Aorta (tissue), 5 donors: ENCODE measurements at places on chromosomes 7 and 10. TPM values are rescaled to one million over a fixed set of nuclear protein-coding genes. Genes with fewer than 3 reads are reported as not detected.

DNA sequence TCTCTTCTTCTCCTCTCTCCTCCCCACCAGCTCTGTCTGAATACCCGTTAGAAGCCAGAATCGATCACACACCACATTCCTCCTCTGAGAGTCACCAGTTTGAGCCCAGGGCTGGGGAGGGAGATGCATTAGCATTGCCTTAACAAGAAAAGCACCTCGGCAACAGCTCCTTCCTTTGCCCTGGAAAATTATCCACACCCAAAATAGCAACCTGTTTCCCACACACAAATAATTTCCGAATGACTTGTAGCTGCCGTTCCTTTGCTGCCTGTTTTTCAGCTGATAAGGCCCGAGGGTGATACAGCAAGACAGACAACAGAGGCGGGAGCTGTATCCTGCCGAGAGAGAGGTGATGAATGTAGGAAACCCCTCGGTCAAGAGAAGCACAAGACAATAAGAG, 91.3 kb downstream of the CPXM2 start:
- H3K27ac ChIP-seq: peak overlapping the region; percentile 85
- H3K27me3 ChIP-seq: no peaks in the 10 kb centered on the region
- H3K4me1 ChIP-seq: peaks cover 4% of the 10 kb centered on the region

Gene CRHR2
- 0.23 TPM for total RNA-seq

DNA sequence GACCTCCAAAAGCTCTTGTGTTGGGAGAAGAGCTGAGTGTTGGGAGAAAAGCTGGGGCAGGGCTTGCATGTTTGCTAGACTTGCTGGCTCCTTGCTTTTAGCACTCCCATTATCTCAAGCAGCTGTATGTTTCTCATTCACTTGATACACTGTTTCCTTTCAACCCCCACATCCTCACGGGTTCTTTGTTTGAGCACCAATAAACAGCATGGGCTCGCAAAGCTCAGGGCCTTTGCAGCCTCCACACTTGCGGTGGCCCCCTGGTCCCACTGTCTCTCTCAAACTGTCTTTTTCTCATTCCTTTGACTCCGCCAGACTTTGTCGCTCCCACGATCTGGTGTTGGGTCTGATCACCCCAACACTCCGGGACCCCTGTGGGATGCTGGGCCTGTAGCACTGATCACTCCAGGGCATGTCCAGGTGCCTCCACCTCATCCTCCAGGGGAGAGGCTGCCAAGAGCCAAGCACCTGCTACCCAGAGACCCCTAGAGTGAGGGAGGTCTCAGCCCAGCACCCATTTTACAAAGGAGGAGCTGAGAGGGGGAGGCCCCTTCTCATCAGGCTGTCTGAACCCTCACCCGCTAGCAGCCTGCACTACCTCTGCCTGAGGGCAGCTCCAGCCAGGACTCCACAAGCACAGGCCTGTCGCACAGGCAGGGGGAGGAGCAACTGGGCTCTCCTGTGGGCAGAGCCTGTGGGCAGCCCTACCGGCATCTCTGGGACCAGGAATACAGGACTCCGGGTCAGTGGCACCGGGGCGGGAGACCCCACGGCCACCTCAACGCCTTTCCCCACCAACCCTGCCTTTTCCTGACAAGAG, 49.1 kb upstream of the MSMB start:
- H3K27me3 ChIP-seq: no peaks in the 10 kb centered on the region
- DNase-seq: no peak
- no peaks in the 10 kb centered on the region for H3K4me1 ChIP-seq
- H3K36me3 ChIP-seq: no peaks in the 10 kb centered on the region

Gene SEMA4G
- total RNA-seq: 4.2 TPM

GRCh38 chr7:31079126-31079823, 27.2 kb downstream of the ADCYAP1R1 start:
- H3K27ac ChIP-seq: no peak overlapping the region
- no peaks in the 10 kb centered on the region for H3K4me1 ChIP-seq
- H3K36me3 ChIP-seq: no peaks in the 10 kb centered on the region
- H3K4me3 ChIP-seq: no peak overlapping the region
- no peak for DNase-seq

Gene POMZP3
- 8.1 TPM for total RNA-seq

DNA sequence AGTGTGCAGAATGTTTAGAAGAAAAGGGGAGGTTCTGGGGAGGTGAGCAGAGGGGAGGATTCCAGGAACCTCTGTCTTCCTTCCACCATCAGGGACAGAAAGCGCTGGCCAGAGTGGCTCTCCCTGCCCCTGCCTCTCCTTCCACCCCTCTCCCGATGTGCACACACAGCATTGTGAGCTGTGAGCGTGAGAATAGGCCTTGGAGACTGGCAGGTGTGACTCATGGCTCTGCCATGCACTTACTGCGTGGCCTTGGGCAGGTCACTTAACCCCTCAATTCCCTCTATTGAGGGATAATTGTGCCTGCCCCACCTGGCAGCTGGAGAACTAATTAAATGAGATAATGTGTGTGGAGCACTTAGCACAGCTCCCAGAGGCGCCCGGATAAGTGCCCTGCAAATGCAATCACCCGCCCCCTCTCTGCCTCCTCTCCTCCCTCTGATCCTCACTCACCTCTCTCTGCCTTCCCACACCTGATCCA, 115.4 kb downstream of the ZMIZ1 start:
- H3K4me3 ChIP-seq: no peak overlapping the region
- no peak overlapping the region for H3K27ac ChIP-seq
- DNase-seq: no peak
- no peaks in the 10 kb centered on the region for H3K36me3 ChIP-seq

Gene MTURN
- total RNA-seq: 43.4 TPM

Gene RBM20
- total RNA-seq: 9.9 TPM

Gene FAM25C
- not detected for total RNA-seq

GRCh38 chr7:2041496-2042367, 191.0 kb downstream of the MAD1L1 start:
- H3K27ac ChIP-seq: no peak overlapping the region
- H3K36me3 ChIP-seq: no peaks in the 10 kb centered on the region
- H3K4me3 ChIP-seq: no peak overlapping the region
- H3K27me3 ChIP-seq: no peaks in the 10 kb centered on the region
- no peaks in the 10 kb centered on the region for H3K4me1 ChIP-seq
- DNase-seq: no peak

DNA sequence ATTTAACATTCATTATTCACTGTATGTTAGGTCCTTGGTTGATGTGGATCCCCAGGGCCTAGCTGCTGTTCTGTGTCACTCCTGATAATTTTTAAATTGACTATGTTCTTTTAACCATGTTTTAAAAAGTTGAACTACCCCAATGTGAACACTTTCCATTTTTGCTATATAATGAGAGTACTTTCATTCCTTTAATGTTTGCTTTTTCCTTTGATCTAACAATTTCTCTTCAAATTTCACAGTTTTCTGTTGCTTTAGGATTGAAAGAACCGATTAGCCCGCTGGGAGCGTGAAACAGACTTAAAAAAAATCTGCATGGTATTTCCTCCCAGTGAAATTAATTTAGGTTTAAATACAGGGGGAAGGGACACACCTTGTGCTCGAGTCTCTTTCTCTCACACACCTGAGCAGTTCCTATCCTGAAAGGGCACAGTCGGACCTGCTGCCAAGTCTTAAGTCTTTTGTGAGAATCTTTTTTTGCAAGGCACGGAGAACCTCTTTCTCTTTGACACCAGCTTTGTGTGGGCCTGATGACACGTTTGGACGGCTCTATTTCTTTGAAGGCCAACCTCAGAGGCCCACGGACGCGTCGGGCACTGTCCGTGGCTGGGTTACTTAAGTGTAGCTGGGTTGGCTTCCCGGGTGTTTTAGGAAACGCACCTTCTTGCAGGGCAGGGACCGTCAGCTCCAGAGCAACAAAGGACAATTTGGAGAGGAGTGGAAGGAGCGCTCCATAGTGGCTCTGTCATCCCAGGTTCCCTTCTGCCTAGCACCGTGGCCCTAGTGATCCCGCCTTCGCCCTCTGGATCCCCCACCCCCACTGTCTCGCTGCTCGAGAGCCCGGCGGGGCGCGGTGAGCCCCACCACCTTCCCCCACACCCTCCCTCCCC, 1.0 kb upstream of the CHN2 start:
- no peaks in the 10 kb centered on the region for H3K36me3 ChIP-seq
- DNase-seq: no peak
- H3K27ac ChIP-seq: no peak overlapping the region
- no peaks in the 10 kb centered on the region for H3K4me1 ChIP-seq

Gene TAS2R41
- 0.69 TPM for total RNA-seq

- no peak overlapping the region for H3K27ac ChIP-seq
- no peak overlapping the region for H3K4me3 ChIP-seq
- no peaks in the 10 kb centered on the region for H3K4me1 ChIP-seq
Observed at GRCh38 chr7:355568-355967, 65.6 kb downstream of the FOXL3 start.

GRCh38 chr7:99270702-99271101, 1.9 kb upstream of the MYH16 start:
- H3K36me3 ChIP-seq: no peaks in the 10 kb centered on the region
- H3K4me1 ChIP-seq: no peaks in the 10 kb centered on the region
- H3K4me3 ChIP-seq: no peak overlapping the region
- no peak for DNase-seq
- H3K27me3 ChIP-seq: no peaks in the 10 kb centered on the region

- no peak overlapping the region for H3K27ac ChIP-seq
- no peak overlapping the region for H3K4me3 ChIP-seq
- H3K27me3 ChIP-seq: no peaks in the 10 kb centered on the region
- DNase-seq: no peak
Observed at GRCh38 chr10:60465801-60466200, 76.1 kb upstream of the ANK3 start.

GRCh38 chr7:97847791-97848190, 24.4 kb downstream of the ASNS start:
- no peaks in the 10 kb centered on the region for H3K4me1 ChIP-seq
- no peak overlapping the region for H3K27ac ChIP-seq
- DNase-seq: no peak
- no peaks in the 10 kb centered on the region for H3K27me3 ChIP-seq

Gene ANKRD61
- not detected for total RNA-seq

GRCh38 chr7:21364801-21365271, 63.0 kb upstream of the SP4 start:
- H3K36me3 ChIP-seq: no peaks in the 10 kb centered on the region
- H3K4me1 ChIP-seq: no peaks in the 10 kb centered on the region
- no peak overlapping the region for H3K4me3 ChIP-seq
- no peak for DNase-seq

GRCh38 chr7:94177441-94177840, 173.3 kb upstream of the BET1 start:
- H3K4me3 ChIP-seq: no peak overlapping the region
- no peaks in the 10 kb centered on the region for H3K27me3 ChIP-seq
- no peak overlapping the region for H3K27ac ChIP-seq
- H3K36me3 ChIP-seq: no peaks in the 10 kb centered on the region
- DNase-seq: no peak

DNA sequence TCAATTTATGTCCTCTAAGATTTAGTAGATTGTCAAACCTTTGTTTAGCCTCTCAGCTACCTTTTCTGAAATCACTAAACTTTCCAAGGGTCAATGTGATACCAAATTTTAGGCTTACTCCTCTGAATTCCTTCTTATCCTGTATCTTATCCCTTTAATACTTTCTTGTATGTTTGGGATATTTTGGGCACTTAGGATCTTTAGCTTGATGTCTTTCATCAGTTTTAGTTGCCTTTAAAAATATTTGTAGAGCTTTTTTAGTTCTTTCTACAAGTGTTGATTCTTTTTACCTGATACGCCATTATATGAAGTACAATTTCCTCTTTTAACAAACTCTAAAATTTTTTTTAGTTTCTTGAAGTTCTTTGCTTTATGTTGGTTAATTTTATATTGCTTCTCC, 30.7 kb upstream of the HDAC9 start:
- no peaks in the 10 kb centered on the region for H3K36me3 ChIP-seq
- no peak overlapping the region for H3K4me3 ChIP-seq
- H3K27ac ChIP-seq: no peak overlapping the region
- peaks cover 2% of the 10 kb centered on the region for H3K4me1 ChIP-seq
- H3K27me3 ChIP-seq: no peaks in the 10 kb centered on the region
- DNase-seq: no peak

- no peaks in the 10 kb centered on the region for H3K36me3 ChIP-seq
- H3K4me3 ChIP-seq: no peak overlapping the region
- no peak overlapping the region for H3K27ac ChIP-seq
- H3K4me1 ChIP-seq: no peaks in the 10 kb centered on the region
- no peak for DNase-seq
Observed at GRCh38 chr10:10855151-10855581, 162.5 kb upstream of the CELF2 start.

GRCh38 chr7:38481401-38481800, 149.8 kb downstream of the AMPH start:
- no peak overlapping the region for H3K4me3 ChIP-seq
- no peaks in the 10 kb centered on the region for H3K36me3 ChIP-seq
- H3K4me1 ChIP-seq: no peaks in the 10 kb centered on the region
- no peak for DNase-seq
- no peaks in the 10 kb centered on the region for H3K27me3 ChIP-seq

- DNase-seq: no peak
- H3K4me3 ChIP-seq: no peak overlapping the region
- no peaks in the 10 kb centered on the region for H3K4me1 ChIP-seq
- no peaks in the 10 kb centered on the region for H3K36me3 ChIP-seq
- no peaks in the 10 kb centered on the region for H3K27me3 ChIP-seq
Observed at GRCh38 chr10:96415891-96416554, 57.2 kb upstream of the OPALIN start.

DNA sequence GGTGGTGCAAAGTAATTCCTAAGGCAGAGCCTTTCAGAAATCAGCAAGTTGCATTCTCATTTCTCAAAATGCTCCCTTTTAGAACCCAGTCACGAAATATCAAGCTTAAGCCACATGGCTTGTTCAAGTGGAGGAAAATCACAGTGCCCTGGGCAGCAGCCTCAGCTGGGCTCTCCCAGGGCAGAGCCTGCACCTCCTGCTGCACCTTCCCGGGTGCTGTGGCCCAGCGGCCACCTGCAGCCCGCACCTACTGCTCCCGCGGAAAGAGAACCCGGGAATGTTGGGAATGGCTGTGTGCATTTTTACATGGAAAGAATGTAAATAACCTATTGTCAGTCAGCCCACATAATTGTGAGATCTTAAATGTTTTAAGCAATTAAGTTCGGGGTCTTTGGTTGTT, 396.5 kb upstream of the VSTM2A start:
- H3K36me3 ChIP-seq: no peaks in the 10 kb centered on the region
- H3K27ac ChIP-seq: no peak overlapping the region
- no peak overlapping the region for H3K4me3 ChIP-seq
- DNase-seq: no peak
- no peaks in the 10 kb centered on the region for H3K27me3 ChIP-seq
- H3K4me1 ChIP-seq: no peaks in the 10 kb centered on the region

DNA sequence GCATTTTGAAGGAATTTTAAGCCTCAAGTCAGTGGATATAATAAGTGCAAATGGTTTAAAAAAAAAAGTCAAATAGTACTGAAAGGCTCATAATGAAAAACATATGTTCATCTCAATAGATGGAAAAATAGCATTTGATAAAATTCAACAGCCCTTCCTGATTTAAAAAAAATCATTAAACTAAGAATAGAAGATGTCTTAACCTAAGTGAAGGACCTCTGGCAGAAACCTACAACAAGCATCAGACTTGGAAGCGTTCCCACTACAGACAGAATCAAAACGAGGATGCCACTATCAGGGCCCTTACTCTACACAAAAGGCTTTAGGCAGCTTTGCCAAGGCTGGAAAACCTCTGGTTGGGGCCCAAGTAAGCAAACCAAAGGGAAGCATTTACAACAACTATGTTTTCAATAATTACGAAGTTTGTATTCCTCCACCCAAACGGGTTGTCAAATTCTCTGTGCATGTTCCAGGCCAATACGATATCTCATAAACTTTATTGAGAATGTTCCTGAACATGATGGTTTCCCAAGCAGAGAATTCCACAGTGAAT, 45.1 kb downstream of the CYTH3 start:
- H3K4me1 ChIP-seq: peaks cover 3% of the 10 kb centered on the region
- DNase-seq: no peak
- H3K27ac ChIP-seq: peak overlapping the region; percentile 47

Gene ORC5
- 21.8 TPM for total RNA-seq
